Astrocyte (in vitro differentiated cells and primary cell): ENCODE measurements at places on chromosomes 16 and 17. TPM values are rescaled to one million over a fixed set of nuclear protein-coding genes. Genes with fewer than 3 reads are reported as not detected.
A peak's percentile ranks its signal among the peaks of the same experiment; 100 is the strongest.

Gene SLC13A2
- total RNA-seq, result not detected in 2 replicates

- H3K4me3 ChIP-seq, result no peak overlapping the region
- no peak for DNase-seq
- H3K4me1 ChIP-seq, result no peaks in the 10 kb centered on the region
- H3K27ac ChIP-seq, result no peak overlapping the region
These were observed 357.6 kb downstream of the UTP18 start for GRCh38 chr17:51617986-51618385.

DNA sequence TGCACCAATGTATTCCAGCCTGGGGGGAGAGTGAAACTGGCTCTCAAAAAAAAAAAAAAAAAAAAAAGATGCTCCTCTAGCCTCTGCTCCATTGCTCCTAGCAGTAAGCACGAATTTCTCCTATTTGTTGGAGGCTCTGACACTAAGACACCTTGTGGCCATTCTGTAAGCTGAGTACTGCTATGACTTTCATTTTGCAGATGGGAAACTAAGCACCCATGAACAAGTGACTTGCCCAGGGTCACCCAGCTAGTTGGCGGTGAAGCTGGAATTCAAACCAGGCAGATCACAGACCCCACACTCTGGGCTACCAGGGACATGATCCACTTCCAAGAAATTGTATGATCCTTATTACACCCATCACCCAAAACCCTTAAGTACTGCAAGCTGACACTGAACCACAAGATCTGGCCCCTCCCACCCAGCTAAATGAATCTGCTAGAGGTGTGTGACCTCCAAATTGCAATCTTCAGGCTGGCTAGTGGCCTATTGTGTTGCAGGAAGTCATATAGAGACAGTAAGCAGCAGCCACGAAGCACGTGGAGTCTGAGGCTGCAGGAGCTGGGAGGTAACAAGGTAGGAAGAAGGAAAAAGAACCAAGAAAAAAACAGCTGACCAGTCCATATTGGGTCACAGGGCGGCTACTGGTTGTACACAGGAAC, 209.4 kb downstream of the XYLT1 start:
- peaks cover 4% of the 10 kb centered on the region for H3K36me3 ChIP-seq
- no peaks in the 10 kb centered on the region for H3K27me3 ChIP-seq
- H3K4me1 ChIP-seq, result no peaks in the 10 kb centered on the region
- DNase-seq, result no peak
- H3K27ac ChIP-seq, result no peak overlapping the region
- no peak overlapping the region for H3K4me3 ChIP-seq

Gene PTX4
- not detected in 2 replicates for total RNA-seq

Gene OR2C1
- total RNA-seq, result not detected in 2 replicates

Gene C16orf89
- not detected in 2 replicates for total RNA-seq

- H3K27me3 ChIP-seq, result peaks cover 43% of the 10 kb centered on the region
- H3K4me1 ChIP-seq, result no peaks in the 10 kb centered on the region
- DNase-seq, result no peak
- no peak overlapping the region for H3K27ac ChIP-seq
These were observed 10.5 kb downstream of the MAPT start for GRCh38 chr17:45904866-45905265.

DNA sequence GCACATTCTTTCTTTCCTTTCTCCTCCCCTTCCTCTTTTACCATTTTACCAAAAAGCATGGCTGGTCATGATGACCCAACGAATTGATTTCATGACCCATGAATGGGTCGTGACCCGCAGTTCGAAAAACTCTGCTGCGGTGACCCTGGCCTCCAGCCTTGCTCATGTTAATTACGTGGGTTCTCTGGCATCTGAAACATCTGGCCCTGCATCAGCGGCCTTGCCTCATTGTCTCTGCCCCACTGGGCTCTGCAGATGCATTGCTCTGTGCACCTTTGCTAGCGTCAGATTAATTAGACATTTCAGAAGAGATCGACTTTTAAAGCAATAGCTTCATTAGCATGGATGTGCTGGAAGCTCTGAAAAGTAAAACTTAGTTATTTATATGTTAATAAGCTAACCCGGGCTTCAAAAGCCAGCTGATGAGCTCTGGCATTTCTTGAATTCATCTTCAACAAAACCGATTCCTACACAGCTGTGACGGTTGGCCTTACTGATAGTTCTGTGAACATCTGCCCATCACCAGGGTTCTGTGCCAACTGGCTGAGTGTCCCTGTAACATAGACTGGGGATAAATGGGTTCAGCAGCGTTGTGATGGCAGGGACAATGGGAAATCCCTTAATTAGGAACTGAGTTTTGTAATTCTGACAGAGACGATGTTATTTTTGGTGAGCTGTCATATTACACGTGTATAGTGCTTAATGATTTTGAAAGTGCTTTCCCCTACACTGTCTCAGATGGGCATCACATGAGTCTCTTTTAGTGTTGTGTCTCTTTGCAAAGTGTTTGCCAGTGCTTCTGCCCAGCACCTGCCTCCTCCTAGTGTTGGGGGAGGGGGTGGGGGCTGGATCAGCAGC, 225.9 kb upstream of the EEF2KMT start:
- no peaks in the 10 kb centered on the region for H3K4me1 ChIP-seq
- DNase-seq, result peak; percentile 34
- no peak overlapping the region for H3K27ac ChIP-seq
- H3K4me3 ChIP-seq, result no peak overlapping the region
- no peaks in the 10 kb centered on the region for H3K27me3 ChIP-seq

Gene FAM20A
- total RNA-seq, result 0.14 and 0.41 TPM in 2 replicates

DNA sequence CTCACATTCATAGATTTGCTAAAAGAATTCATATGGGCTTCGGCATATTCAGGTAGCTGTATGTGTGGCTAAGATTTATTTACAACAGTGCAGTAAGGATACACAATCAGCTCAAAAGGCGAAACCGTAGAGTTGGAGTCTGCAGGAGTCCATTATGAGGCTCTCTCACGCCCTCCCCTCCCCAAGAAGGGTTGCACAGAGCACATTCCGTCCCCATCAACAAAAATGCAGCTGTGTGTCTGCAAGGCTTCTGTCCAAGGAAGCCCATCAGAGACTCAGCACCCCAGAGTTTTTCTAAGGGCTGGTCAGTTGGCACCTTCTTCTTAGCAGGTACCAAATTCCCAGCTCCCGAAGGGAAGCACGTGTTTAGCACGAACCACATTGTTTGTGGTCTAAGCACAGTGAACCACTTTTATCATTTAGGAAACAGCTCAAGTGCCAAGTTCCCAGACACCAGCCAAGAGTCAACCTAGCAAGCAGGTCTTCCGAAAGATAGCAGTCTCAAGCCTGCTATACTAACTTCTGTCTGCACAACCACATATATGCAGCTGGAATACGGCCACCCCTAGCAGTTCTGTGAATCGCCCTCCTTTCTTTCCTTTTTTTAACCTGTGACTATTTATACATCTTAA, 28.5 kb upstream of the MEAK7 start:
- peaks cover 28% of the 10 kb centered on the region for H3K4me1 ChIP-seq
- H3K27ac ChIP-seq, result peak overlapping the region; percentile 64
- H3K27me3 ChIP-seq, result peaks cover 4% of the 10 kb centered on the region
- DNase-seq, result no peak
- H3K36me3 ChIP-seq, result no peaks in the 10 kb centered on the region

GRCh38 chr17:76947771-76948170, 79.6 kb downstream of the MGAT5B start:
- H3K27me3 ChIP-seq, result no peaks in the 10 kb centered on the region
- DNase-seq, result no peak
- no peak overlapping the region for H3K27ac ChIP-seq
- no peaks in the 10 kb centered on the region for H3K4me1 ChIP-seq
- H3K36me3 ChIP-seq, result no peaks in the 10 kb centered on the region
- no peak overlapping the region for H3K4me3 ChIP-seq

DNA sequence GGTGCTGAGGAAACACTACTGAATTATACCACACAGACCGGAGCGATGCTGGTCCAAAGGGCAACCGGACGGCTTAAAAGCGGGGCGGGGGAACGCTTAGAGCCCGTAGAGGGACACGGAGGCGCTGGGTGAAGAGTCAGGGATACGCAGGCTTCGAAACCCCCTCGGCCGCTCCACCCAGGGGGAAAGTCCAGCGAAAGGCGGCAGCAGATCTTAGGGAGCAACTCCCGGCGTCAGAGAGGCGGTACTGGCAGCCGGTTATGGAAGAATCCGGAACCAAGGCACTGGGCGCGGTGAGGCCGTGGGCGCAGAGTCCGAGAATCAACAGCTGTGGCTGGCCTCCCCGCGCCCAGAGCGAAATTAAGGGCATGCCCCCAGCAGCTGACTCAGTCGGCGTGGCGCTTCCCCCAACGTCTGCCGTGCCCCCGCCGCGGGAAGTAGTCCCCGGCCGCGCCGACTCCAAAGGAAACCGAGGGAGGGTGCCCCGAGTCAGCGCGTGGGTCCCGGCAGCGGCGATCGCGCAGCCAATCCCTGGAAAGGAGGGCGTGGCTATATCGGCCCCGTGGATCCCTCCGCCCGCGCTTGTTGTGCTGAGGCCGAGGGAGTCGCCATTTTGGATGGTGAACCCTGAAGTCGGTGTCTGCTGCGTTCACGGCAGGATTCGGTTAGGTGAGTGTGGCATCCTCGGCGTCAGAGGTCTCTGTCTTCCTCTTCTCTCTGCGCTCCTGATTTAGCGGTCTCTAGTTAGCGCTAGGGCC, at the start of gene IST1:
Gene IST1 (plus strand): TSS at position 611 of the 758 bp plus-strand sequence. CDS start 20,110 bp downstream, outside the sequence.
- H3K4me1 ChIP-seq, result peaks cover 13% of the 10 kb centered on the region
- H3K4me3 ChIP-seq, result peak within 1 kb of the TSS; percentile 90
- peak within 1 kb of the TSS; percentile 94 for H3K27ac ChIP-seq
- H3K36me3 ChIP-seq, result no peaks in the 10 kb centered on the region

GRCh38 chr17:30557916-30558685, 80.9 kb downstream of the GOSR1 start:
- no peaks in the 10 kb centered on the region for H3K4me1 ChIP-seq
- H3K4me3 ChIP-seq, result no peak overlapping the region
- H3K27me3 ChIP-seq, result no peaks in the 10 kb centered on the region
- H3K36me3 ChIP-seq, result no peaks in the 10 kb centered on the region
- no peak for DNase-seq
- no peak overlapping the region for H3K27ac ChIP-seq

DNA sequence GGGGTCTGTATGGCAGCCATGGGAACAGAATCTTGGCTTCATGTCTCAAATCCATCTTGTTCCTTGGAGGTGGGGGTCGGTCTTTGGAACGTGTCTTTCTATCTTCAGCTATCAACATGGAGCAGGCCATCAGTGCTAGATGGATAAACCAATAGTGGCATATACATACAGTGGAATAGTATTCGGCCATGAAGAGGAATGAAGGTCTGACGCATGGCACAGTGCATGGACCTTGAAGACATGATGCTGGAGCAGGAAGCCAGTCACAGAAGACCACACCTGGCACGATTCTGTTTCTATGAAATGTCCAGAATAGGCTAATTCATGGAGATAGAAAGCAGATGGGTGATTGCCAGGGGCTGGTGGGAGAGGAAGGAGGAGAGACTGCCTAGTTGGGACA, 7.8 kb downstream of the KCNG4 start:
- H3K4me1 ChIP-seq, result peaks cover 14% of the 10 kb centered on the region
- no peaks in the 10 kb centered on the region for H3K27me3 ChIP-seq
- H3K4me3 ChIP-seq, result no peak overlapping the region
- DNase-seq, result no peak
- H3K27ac ChIP-seq, result no peak overlapping the region

Gene CCL5
- total RNA-seq, result 71.3 and 95.8 TPM in 2 replicates

Gene KRT31
- not detected in 2 replicates for total RNA-seq

Gene RCVRN
- total RNA-seq, result not detected in 2 replicates

DNA sequence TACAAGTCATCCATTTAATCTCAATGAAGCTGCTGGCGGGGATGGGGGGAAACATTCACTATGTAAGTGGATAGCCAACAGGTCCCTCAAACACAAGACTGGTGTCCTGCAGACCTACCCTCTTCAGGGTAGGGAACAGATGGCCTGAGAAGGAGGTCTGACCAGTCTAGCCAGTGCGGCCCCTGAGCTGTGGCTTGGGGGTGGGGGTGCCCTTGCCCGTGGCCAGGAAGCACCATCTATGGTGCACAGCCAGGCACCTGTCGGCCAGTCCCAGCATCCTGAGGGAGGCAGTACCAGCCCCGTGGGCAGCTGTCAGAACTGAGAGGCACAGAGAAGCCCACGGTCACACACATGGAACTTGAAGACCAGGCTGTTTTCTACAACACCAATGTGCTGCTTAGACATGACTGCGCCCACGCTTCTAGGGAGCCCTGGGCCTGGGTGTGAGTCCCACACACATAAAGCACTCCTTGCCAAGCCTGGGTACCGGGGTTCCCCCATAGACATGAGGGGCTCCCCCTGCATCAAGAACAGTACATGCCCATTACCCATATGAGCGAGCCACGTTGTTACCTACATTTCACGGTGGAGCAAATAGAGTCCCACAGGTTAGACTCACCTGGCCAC, 40.9 kb downstream of the RMI2 start:
- no peak overlapping the region for H3K27ac ChIP-seq
- peaks cover 3% of the 10 kb centered on the region for H3K27me3 ChIP-seq
- no peaks in the 10 kb centered on the region for H3K36me3 ChIP-seq
- H3K4me1 ChIP-seq, result no peaks in the 10 kb centered on the region
- no peak for DNase-seq
- H3K4me3 ChIP-seq, result no peak overlapping the region

Gene CDH8
- 13.2 and 17.5 TPM in 2 replicates for total RNA-seq

- H3K27ac ChIP-seq, result no peak overlapping the region
- no peaks in the 10 kb centered on the region for H3K4me1 ChIP-seq
- H3K4me3 ChIP-seq, result no peak overlapping the region
- peaks cover 4% of the 10 kb centered on the region for H3K27me3 ChIP-seq
These were observed 37.2 kb upstream of the GAN start for GRCh38 chr16:81277541-81278080.
